Esophagus squamous epithelium (tissue), 5 donors: ENCODE measurements at places on chromosomes 7 and 10.

DNA sequence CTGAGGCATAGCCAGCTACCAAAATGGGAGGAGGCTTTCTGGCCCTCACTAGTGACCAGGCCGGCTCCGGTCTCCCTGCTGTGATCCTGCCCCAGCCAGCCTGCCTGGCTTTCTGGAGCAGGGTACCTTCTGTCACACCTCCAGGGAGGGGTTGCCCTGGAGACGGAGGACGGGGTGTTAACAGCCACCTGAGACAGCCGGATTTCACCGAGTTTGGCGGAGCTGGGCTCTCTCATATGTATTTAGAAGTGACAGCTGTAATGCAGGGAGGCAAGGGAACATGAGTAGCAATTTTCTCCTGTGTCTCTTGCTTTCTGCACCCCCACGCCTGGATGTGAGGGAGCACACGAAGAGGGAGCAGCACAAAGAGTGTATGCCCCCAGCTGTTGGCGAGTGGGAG is 473.3 kb downstream of the PLXNA4 start:
- DNase-seq: no peak

DNA sequence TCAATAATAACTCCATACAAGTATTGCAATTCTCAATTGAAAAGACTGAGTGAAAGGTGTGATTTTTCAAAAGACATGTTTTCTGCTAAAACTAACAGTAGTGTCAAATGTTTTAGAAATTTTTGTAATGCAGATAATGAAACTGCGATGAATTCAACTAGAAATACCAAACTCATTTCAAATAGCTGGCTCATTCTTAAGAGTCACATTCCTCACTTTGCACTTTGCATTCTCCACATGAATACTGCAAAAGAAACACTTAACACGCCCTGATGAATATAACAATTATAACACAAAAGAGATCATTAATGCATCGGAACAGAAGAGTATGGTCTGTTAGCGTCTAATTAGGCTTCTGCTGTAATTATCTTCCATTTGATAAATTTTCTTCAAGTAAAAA is 15.5 kb upstream of the TSPAN12 start:
- DNase-seq: no peak

- DNase-seq: no peak
Measured at GRCh38 chr10:17850501-17850900, 41.4 kb downstream of the MRC1 start.

DNA sequence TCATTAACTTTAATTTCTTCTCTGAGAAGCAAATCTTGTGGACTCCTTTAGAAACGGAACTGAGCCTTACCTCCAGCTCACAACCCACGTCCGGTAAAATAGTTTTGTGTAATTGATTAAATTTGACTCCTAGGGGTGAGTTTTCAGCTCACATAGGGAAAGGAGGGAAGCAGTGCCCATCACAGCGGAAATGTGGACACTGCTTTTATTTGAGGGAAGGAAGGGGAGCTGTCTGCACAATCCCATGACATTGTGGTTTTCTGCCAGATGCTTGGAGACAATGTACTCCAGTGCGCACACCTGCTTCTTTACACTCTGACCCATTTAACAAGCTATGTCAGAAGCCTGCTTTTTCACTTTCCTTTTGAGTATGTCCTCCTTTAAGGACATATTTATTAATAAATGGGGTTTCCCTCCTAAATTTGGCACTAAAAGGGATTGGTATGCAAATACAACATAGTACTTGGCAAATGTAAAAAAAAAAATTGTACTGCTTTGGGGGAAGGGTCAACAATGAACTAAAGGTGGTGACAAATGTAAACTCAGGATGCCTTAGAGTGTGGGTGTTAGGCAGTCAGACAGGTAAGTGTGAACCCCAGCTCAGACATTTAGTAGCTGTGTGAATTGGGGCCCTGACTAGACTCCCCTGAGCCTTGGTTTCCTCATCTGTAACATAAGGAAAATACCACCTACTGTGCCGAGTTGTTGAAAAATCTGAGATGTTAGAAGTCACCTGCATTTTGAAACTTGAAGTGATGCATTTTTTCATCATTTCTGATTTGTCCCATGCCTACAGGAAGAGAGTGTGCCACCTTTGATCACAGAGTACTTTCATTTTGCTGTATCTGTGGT is 90.2 kb upstream of the KLF6 start:
- DNase-seq: no peak

DNA sequence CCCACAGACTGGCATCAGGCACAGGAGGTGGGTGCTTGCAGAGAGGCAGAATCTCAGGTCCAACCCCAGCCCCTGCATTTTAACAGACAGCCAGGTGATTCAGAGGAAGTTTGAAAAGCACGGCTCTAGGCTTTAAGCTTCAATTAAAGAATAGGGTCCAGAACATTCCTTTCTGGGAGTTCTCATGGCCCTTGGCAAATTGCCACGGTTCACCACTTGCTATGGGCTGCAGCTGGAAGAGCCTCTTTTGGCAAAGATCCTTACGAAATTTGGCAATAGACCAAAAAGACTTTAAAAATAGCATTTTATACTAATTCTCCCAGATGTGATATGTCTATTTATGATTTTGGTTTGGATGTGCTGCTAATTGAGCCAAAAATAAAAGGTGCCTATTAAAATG is 148.1 kb downstream of the ITGA8 start:
- no peak for DNase-seq

DNA sequence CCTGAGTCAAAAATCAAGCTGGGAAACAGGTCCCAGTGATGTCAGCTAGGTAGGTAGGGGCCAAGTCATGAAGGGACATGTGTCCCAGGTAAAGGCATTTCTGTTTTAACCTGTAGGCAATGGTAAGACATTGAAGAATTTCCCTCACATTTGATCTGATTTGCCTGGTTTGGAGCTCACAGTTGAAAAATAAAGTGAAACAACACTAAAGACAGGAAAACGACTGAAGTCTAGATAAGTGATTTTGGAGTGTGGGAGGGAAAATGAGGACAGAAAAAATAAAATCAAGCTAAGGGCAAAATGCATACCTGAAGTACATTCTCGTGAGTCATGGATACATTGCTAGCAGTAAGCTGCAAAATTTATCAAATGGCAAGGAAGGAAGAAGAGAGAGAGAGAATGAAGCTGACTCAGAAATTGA is 169.9 kb downstream of the SKIDA1 start:
- no peak for DNase-seq

DNA sequence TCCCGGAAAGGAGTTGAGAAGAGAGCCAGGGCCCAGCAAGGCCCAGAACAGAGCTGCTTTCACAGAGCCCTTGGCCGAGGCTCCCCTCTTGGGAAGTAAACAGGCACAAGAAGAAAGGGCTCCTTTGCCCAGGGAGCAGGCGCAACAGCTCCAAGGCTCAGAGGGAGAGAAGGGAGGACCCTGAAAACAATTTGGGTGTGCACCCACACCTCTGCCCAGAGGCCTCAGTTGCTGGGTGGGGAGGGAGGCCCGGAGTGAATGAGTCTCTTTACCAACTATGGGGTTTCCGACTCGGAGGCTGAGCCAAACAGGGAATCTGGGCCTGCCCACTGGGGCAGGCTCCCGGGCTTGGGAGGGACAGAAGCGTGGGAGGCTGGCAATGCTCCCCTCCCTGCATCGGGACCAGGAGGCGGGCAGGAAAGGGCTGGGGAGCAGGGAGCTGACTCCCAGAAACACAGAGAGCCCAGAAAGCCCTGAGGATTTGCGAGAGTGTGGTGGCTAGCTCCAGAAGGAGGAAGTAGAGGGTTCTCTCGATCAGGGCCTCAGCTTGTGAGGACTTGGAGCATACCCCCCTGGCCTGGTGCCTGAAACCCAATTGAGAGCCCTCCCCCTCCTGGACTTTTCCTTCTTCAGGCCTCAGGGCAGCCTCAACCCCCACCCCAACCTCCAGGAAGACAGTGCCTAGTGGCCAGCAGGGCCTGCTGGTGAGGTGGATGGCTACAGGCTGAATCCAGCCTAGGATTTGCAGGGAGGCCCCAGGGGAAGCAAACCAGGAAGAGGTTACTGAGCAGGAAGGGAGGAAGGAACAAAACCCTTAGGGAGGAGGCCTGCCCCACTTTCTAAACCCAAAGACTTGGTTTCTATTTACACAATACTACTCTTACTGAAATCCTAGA is 6.2 kb downstream of the C10orf105 start:
- no peak for DNase-seq

- DNase-seq: no peak
Measured at GRCh38 chr10:132544744-132545658, 7.4 kb downstream of the INPP5A start.

- no peak for DNase-seq
Measured at GRCh38 chr10:34792881-34793280, 22.2 kb downstream of the PARD3 start.

GRCh38 chr7:39386718-39387117 is 179.5 kb upstream of the YAE1 start:
- DNase-seq: no peak

DNA sequence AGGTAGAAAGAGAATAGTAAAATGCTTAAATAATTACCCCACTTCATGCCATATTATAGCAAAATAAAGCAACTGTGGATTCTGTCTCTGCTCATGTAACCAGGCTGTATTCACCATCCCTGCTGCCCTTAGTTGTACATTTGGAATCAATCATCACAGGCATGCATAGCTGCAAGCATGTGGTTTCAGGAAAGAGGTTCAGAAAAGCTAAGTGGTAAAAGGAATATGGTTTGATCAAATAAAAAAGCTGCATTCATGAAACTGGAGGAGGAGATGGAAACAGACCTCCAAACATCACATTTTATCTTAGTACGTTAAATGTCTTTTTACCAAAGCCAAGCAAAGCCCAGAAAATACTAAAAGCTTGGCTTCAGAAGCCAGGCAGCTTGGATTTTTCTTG is 81.3 kb downstream of the ADAM22 start:
- DNase-seq: no peak

- DNase-seq: no peak
Measured at GRCh38 chr10:127041552-127041951, 136.3 kb downstream of the DOCK1 start.

DNA sequence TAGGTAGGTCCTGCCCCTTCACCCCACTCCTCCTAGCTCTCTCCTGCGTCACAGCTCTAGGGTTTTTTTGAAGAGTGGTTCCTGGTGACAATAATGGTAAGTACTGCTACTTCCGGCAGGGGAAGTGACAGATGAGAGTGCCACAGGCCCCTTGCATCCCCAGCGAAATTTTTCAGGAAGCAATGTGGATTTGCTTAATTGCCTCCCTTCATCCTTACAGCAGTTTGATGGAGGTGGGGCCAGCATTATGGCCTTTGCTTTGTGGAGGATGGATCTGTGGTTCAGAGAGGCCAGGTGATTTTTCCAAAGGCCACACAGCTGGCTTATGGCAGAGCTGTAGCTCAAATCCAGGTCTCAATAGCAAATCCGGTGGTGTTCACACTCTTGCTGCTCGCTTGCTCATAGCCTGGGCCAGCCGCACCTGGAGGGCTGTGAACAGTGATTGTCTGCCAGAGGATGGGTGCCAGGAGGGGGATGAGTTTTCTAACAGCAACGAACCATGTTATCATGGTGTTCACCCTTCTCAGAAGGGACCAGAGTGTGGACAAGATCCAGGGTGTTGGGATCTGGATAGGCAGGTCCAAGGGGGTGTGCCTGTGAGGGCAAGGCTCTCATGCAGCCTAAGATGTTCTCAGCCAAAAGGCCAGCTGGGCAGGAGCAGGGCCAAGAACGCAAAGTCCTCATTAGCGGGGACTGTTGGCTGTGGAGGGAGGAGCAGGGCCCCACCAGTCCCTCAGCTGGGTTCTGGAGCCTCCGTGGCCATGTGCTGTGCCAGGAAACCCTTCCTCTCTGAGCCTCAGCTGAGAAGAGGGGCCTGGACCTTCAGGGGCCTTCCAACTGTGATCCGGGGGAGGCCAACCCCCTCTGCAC is 89.0 kb downstream of the EMX2 start:
- no peak for DNase-seq

GRCh38 chr7:6167587-6168476 is 104.6 kb downstream of the CYTH3 start:
- DNase-seq: no peak

GRCh38 chr10:78914502-78915189 is 154.1 kb upstream of the ZMIZ1 start:
- no peak for DNase-seq

- DNase-seq: no peak
Measured at GRCh38 chr10:62183442-62183841, 85.2 kb downstream of the RTKN2 start.

DNA sequence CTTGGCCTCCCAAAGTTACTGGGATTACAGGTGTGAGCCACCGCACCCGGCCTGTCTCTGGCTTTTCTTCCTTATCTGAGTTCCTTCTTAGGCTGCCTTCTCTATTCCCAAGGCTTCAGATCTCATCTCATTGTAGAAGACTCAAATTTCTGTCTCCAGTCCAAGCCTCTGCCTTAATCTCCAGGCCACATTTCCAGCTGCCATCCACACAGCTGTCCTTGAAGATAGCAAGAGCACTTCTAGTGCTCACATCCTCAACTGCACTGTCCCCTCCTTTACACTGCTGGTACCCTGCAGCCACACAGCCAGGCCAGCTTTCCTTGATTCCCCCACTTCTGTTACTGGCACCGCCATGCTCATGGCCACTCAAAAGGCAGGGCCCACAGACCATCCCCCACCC is 35.6 kb downstream of the POLL start:
- DNase-seq: no peak

GRCh38 chr7:142111499-142111898 is at the start of gene MGAM2:
MGAM2 (plus strand) TSS chr7:142111718; CDS start chr7:142116874, 5,156 bp downstream.
- DNase-seq: no peak

- no peak for DNase-seq
Measured at GRCh38 chr7:68729371-68729770, 868.9 kb upstream of the AUTS2 start.

DNA sequence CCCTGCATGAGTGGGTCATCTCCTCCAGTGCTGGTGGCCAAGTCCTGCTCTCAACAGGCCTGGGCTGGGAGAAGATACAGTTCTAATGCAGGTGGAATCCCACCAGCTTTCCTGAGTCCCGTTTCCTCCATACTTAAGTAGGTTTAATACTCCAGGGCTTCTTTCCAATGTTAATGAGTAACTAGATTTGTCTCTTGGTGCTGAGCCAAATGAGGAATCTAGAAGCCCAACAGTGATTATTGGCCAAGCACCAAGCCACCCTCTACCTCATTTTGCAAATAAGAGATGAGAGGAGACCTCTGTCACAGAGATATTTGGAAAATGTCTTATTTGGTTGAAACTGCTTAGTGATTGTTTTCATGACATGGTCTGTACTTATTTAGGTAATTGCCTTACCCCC is 37.1 kb downstream of the STARD3NL start:
- DNase-seq: no peak

DNA sequence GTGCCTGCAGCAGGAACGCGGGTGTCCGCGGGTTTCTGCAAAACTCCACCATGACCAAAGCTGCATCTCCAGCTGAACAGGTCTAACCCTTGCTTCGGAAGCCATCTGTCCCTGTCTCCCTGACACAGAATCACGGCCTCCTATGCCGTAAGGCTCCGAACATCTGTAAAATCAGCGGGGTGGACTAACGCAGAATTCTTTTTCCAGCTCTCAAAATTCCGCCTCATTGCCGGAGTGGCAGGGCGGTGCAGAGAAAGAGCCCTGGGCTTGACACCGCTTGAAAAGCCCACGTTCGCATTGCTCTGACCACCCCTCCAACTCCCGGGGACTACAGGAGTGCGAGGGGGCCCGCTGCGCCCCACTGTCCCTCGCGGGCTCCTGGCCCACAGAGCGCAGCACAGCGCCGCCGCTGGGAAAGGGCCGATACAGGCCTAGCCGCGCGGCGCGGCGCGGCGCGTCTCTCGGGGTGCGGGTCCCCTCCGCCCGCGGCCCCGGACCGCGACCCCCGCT is 409 bp downstream of the DNMBP start:
- DNase-seq: no peak
